ENCODE measurements at places on chromosomes 1 and 21.
A peak's percentile ranks its signal among the peaks of the same experiment; 100 is the strongest.

- no peak for DNase-seq
Measured at GRCh38 chr1:62364721-62365120, 45.5 kb upstream of the KANK4 start.

DNA sequence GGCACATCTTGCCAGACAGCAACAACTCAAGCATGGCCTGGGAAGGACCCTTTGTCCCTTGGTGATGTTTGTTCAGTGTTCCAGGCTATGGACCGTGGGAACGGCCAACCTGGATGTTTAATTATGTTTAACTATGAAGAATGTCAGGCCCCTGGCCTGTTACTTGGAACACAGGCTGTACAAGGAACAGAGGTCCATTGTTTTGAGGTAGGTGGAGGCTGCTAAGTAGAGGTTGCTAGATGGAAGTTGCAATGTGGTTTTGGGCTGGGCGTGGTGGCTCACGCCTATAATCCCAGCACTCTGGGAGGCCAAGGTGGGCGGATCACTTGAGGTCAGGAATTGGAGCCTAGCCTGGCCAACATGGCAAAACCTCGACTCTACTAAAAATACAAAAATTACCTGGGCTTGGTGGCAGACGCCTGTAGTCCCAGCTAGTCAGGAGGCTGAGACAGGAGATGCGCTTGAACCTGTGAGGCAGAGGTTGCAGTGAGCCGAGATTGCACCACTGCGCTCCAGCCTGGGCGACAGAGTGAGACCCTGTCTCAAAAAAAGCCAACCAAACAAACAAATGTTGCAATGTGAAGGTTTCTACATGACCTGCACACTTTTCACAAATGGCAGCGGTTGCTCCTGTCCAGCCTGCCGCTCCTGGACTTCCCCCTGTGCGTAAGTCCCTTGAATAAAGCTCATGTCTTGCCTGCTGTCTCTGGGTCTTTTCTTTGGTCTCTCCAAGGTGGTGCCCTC lies 2.5 kb upstream of the LEFTY1 start:
- no peak for DNase-seq

DNA sequence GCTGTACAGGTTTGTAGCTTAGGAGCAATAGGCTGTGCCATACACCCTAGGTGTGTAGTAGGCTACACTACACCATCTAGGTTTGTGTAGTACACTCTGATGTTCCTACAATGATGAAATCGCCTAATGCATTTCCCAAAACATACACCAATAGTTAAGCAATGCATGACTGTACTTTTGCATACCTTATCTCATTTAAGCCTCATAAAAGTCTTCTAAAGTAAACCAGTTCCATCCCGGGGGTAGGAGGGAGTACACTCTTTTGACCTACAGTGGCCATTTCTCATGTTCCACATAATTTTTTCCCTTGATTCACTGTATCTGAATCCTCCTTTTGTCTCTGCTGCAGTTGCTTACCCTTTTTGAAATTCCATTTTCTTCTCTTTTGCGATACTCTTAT lies 12.2 kb downstream of the TRMT13 start:
- DNase-seq = no peak

- DNase-seq = no peak
Measured at GRCh38 chr1:93061895-93062792, 16.9 kb upstream of the MTF2 start.

DNA sequence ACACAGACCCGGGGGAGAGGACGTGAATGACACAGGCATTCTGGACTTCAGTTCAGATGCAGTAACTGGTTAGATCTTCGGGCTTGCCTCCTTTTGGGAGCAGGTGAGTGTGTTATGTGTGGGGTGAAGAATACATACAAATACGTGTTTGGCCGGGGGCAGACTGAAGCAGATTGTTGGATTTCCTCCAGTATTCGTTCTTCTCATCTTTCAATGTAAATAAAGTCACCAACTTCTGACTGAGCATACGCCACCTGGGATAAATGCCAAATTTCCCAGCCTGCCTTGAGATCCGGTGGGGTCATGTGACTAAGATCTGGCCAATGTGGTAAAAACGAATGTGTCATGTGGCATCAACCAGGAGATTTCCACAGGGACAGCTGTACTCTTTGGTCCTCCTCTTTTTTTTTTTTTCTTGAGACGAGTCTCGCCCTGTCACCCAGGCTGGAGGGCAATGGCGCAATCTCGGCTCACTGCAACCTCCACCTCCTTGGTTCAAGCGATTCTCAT lies 189.8 kb downstream of the RGS7 start:
- DNase-seq = no peak

DNA sequence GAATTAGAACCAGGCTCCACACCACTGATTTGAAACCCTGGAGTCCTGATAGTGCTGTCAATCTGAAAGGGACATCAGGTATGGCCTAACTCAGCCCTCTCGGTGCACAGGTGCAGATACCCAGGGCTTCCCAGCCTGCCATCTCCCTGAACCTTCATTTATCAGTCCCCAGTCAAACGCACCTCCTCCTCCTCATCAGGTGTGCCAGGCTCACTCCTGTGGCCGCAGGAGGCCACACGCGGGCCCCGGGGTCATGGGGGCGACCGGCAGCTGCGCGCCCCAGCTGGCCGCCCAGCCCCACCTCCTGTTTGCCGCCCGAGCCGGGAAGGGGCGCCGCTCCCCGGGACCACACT lies 572 bp downstream of the FUCA1 start:
- DNase-seq = no peak

- DNase-seq = peak; percentile 71
Measured at GRCh38 chr1:8818325-8818775, 910 bp upstream of the RERE start.

- DNase-seq = no peak
Measured at GRCh38 chr1:70220517-70221237, 503 bp upstream of the SRSF11 start.

GRCh38 chr1:228828151-228828550 lies 92.9 kb downstream of the RHOU start:
- DNase-seq = no peak

DNA sequence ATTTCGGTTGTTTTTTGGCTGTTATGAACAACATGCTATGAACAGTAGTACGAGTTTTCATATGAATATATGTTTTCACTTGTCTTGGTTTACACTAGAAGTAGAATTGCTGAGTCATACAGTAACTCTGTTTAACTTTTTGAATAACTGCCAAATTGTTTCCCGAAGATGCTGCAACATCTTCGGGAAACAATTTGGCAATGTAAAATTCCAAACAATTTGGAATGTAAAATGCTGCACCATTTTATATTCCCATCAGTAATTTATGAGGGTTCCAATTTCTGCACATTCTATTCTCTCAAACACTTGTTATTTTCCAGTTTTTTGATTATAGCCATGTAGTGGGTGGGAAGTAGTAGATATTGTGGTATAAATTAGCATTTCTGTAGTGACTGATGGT lies 11.6 kb downstream of the PCBP3 start:
- no peak for DNase-seq

DNA sequence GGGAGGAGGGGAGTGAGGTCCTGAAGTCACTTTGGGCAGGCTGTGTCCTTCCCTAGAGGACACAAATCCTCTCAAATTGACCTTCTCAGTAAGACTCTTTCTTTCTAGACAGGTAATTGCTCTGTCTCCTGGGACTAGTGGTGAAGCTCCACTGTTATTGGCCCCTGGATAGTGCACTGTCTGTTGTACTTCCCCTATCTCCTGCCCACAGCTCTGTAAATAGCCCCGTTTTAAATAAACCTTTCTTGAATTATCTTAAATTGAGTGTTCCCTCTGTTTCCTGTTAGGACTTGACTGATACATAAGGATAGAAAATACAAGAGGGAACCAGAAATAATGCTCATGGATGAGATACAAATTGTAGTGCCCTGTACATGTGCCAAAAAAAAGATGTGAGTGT lies 229.5 kb upstream of the USP24 start:
- DNase-seq = no peak

DNA sequence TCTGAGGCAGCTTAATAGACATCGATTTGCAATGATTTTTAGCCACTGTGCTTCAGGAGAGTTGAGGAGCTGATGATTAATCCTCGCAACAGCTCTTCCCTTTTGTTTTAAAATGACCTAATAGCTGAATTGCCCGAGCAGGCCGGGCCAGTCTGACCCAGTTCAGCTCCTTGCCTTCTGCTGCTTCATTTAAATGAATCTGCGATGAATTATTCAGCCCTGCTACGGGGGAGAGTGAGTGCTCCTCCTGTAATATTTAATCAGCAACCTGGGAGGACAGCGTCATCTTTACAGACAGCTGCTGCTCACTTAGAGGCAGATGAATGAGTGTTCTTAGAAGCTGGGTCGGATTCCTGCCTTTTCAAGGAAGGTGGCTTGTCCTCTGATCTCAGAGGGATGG lies 325.1 kb downstream of the CAMTA1 start:
- DNase-seq = no peak

DNA sequence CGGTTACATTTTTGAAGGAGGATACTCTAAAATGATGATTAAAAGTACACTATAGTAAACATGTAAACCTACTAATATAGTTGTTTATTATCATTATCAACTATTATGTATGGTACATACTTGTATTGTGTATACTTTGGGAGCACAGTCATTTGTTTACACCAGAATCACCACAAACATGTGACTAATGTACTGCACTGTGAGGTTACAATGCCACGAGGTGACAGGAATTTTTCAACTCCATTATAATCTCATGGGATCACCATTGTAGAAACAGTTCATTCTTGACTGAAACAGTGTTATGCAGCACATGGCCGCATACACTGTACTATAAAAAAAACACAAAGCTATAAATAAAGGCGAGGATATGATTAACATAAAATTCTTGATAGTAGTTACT lies 44.3 kb downstream of the GPATCH2 start:
- no peak for DNase-seq

- no peak for DNase-seq
Measured at GRCh38 chr21:33096426-33096825, 26.5 kb downstream of the OLIG1 start.

- DNase-seq = no peak
Measured at GRCh38 chr1:41950820-41951219, 32.1 kb upstream of the HIVEP3 start.

- no peak for DNase-seq
Measured at GRCh38 chr1:161180639-161181038, 3.3 kb upstream of the B4GALT3 start.

DNA sequence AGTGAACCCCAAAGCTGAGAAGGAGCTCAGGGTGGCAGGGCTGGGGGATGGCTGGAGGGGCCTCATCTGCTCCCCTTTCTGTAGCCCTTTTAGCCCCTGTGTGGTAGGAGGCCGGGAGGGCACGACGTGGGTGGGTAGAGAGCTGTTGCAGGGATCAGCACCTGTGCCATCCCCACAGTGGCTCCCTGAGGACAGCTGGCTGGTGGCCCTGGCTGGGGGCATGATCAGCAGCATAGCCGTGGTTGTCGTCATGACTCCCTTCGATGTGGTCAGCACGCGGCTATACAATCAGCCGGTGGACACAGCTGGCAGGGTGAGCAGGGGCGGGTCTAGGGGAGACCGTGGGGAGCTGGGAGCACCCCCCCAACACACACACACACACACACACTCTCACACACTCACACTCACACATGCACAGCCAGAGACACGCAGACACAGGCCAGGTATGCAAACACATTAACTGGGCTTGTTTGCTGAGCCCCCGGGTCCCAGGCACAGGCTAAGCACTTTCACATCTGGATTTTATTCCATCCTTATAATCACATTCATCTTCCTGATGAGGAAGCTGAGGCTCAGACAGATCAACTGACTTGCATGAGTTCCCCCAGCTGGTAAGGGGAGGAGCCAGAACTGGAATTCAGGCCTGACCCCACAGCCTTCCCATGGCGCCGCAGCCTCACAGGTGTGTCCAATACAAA lies 2.5 kb downstream of the SLC25A34 start:
- no peak for DNase-seq

GRCh38 chr1:101929343-101929742 lies 67.4 kb downstream of the OLFM3 start:
- DNase-seq = no peak

GRCh38 chr1:87428883-87429282 lies 100.2 kb downstream of the LMO4 start:
- no peak for DNase-seq

DNA sequence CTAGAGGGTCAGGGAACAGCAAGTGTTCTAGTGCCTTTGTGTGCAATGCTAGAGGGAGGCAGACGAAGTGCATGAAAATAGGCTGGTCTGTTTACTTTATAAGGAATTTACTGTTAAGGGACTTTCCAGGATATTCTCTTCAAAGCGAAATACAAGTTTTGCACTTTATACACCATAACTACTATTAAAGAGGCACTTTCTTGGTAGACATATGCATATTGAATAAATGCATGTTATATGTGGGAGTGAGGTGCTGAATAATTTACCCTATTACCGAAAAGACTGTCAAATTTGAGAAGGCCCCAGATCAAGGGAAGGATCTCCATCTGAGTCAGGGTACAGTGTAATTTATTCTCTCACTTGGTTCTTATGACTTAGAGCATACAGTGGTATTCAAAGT lies 310.5 kb downstream of the S1PR1 start:
- no peak for DNase-seq
